ENCODE measurements at places on chromosomes 7 and 10.

- no peak for DNase-seq
These were observed 9.3 kb upstream of the TMEM270 start for GRCh38 chr7:73851410-73852338.

DNA sequence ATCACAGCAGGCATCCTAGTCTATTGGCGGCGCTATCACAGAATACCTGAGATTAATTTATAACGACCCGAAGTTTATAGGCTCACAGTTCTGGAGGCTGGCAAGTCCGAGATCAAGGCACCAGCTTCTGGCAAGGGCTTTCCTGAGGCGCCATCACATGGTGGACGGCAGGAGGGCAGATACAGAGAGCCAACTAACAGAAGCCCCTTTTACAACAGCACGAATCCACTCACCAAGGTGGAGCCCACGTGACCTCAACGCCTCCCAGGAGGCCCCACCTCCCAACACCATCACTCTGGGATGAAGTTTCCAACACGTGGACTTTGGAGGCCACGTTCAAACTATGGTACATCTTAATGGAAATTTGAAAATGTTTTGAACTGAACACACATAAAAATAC is 255.3 kb downstream of the ELFN1 start:
- DNase-seq = no peak

DNA sequence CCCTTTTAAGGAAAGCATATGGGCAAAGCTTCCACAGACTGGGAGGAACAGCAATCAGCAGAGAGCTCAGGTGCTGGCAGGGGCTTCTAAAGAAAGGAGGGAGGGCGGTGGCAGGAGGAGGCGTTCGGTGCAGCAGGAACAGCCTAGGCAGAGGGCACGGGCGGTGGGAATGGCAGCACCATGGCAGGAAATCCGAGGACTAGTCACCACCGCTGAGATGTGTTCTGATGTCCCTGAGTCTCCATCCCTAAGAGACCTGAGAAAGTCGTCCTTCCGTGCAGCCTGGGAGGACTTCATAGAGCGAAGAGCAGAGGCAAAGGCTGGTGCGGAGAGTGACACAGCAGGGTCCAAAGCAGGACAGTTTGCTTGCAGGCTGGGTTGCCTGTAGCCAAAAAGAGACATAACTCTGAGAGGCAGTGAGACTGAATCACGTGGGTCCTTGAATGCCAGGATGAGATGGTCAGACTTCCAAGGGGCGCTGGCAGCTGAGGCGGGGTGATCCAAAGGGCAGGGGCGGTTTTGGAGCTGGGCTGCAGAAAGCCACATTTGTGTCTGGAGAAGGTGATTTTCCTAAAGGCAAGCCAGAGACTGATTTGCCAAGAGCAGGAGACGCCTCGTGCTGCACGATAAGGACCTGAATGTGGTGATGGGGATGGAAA is 35.8 kb upstream of the GRID1 start:
- no peak for DNase-seq

DNA sequence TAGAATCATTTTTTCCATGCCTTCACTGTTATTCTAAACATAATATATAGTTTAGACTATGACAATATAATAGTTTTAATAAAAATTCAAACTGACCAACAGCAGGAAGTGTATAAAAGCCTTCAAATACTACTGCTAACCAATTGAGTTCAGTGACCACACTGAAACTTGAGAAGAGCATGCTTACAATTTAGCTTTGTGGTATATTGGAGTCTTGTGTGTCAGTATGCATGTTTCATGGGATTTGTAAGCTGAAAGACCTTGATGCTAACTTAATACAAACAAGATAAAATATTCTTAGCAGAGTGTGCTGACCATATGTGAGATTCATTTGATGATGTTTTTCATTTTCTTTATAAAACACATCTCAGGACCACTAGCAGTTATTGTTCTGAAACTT is 395.5 kb downstream of the SUGCT start:
- no peak for DNase-seq

GRCh38 chr7:90081621-90082020 is 72.6 kb upstream of the STEAP1 start:
- DNase-seq = no peak
